ENCODE measurements at places on chromosomes 1 and 21.
A peak's percentile ranks its signal among the peaks of the same experiment; 100 is the strongest.

GRCh38 chr1:180269645-180270529 is 39.8 kb downstream of the LHX4 start:
- no peak for DNase-seq

GRCh38 chr1:212607913-212608391 is 609 bp upstream of the ATF3 start:
- DNase-seq = no peak

DNA sequence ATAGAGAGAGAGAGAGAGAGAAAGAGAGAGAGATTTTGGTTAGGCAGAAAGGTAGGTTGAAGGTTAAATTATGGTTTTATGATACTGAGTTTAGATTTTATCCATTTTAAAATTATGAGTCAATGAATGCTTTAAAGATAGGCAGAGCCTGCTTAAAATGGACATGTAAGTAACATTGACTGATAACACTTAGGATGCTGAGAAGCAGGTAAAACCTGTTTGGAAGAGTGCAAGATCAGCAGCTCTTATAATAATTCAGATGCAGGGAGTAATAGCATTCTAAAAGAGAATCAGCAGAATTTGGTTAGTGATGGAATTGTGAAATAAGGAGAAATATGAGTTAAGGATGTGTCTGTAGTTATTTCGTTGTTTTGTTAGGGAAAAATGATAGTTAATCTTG is 446.6 kb downstream of the PLA2G4A start:
- DNase-seq = no peak

GRCh38 chr21:15197696-15198095 is 132.9 kb upstream of the NRIP1 start:
- DNase-seq = no peak

DNA sequence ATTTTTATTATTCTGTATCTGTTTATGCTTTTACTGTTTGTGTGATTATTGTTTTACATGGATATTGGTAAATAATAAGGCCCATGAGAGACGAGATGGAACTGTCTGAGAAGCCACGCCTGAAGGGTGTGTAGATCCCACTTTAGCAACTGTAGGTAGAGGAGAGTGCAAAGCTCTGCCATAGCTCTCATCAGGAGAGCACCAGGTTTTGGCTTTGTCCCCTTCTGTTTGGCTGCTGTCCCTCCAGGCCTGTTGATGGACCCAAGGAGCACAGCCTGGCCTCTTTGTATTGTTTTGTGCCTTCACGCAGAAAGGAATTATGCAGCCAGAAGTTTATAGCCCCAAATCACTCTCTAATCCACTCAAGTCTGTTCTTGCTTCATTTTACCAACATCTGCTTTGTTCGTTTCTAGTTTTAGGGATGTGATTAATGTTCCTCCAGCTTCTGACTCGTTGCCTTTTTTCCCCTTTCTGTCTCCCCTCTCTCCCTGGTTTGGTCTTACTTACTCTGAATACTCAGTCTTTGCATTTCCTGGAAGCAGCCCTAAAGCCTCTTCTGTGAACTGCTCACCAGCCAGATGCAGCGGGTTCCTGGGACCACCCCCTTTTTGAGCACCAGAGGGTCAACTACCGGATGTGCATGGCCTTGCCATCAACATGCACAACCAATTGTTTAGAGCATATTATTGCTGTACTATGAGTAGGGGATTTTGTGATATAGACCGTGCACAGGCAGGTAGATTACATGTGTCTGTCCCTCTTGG is 127.3 kb downstream of the HHAT start:
- no peak for DNase-seq

- no peak for DNase-seq
Measured at GRCh38 chr1:167121375-167122120, 27.7 kb downstream of the STYXL2 start.

DNA sequence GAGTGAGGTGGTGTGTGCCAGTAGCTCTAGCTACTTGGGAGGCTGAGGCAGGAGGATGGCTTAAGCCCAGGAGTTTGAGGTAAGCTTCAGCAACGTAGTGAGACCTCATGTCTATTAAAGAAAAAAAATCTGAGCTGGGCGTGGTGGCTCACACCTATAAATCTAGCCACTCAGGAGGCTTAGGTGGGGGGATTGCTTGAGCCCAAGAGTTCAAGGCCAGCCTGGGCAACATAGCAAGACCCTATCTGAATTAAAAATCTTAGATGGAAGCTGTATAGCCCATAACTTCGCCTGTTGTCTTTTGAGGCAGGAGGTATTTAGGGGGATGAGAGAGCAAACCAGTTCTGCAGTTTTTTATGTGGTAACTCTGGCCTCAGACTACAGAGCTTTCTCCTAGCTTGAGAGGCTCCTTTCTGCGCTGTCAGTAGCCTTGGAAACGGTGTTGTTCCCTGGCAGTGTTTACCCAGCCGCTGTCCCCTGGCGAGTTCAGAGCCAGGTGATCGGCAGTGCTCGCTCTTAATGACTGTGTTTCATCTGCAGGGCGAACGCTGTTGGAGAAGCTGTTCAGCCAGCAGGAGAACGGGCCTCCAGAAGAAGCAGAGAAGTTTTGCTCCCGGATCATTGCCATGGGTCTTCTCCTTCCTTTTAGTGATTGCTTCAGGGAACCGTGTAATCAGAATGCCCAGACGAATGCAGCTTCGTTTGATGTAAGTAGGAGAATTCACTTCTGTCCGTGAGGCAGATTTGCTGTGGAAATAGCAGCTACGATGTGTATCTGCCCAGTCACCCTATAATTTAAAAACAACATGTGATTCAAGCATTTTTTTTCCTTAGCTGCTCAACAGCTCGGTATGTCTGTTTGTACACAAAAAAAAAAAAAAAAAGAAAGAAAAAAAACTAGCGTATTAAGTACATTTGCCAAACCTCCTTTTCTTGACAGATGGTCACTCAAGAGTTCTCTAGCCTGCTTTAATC is 31.2 kb downstream of the FMN2 start:
- no peak for DNase-seq

GRCh38 chr1:245810181-245810769 is 655.5 kb downstream of the KIF26B start:
- DNase-seq = no peak

DNA sequence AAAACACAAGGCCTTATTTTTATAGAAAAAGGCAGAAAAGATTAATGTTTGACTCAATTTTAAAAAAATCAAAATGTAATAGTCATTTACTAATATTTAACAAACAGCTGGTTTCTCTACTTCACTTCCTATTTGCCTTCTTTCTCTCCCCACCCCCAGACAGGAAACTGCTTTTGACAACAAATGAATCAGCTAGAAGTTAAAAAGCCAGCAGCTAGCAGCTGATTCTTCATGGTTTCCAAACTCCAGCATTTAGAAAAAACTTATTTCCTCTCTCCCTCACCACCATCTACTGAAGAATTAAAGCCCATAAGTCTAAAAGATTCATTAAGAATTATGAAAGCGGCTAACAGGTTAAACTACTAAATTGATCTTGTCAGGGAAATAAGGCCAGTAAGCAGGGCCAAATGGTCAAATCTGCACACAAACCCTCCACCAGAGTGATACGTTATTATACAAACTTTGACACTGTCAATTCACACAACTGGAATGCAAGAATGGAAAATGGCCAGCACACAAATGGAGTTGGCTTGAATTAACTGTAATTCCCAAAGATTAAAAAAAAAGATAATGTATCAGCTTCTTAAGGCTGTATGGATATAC is 4.0 kb downstream of the WDR26 start:
- no peak for DNase-seq

- DNase-seq = no peak
Measured at GRCh38 chr1:244709476-244710368, 56.8 kb downstream of the DESI2 start.

DNA sequence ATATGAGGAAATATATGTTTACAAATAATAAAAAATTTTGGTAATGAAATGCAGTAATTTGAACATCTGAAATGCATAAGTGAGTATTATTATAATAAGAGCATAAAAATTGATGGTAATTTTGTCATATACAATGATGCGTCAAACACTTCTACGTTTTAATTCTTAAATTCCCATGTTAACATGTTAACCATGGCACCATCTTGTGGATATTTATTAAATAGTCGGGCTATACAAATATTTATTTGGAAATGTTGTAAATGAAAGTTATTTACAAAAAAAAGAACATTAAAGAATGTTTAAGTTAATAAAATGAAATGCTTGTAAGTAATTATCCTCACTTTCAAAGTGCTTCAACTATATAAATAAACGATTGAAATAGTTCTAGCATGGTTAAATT is 57.2 kb upstream of the C1orf185 start:
- DNase-seq = no peak

DNA sequence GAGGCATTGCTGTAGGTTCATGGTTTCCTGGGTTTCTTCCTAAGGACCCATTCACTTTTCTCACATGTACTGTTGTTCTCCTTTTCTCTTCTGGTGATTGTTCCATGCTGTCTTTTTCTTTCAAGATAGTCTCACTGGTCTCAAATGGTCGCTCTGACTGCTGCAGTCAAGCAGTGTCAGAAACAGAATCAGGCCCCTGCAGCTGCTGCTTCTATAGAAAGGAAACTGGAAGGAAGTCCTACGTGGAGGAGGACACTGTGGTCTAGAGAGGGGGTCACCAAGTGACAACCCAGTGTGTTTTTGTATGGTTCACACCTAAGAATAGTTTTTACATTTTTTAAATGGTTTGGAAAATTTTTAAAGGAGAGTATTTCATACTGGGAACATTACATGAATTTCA is 2.4 kb downstream of the NECAP2 start:
- no peak for DNase-seq

GRCh38 chr1:95467036-95467435 is 233.0 kb downstream of the RWDD3 start:
- no peak for DNase-seq

DNA sequence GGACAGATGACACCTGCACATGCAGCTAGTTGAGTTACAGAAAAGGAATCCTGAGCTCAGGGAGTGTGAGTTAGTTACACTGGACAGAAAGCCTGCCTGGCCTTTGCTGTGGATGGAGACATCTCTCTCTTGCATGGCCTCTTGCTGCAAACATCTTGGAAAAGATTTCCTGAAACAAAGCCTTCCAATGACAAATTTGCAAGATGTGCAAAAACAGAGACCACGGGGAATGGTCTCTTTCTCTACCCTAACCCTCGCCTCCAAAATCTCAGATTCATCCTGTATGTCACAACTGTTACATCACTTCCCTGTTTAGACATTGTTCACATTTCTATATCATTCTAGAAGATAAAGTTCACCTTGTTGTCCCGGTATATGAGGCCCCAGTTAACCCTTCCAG is 415.6 kb downstream of the RYR2 start:
- DNase-seq = no peak

GRCh38 chr1:63534406-63534805 is 11.1 kb downstream of the EFCAB7 start:
- DNase-seq = no peak

DNA sequence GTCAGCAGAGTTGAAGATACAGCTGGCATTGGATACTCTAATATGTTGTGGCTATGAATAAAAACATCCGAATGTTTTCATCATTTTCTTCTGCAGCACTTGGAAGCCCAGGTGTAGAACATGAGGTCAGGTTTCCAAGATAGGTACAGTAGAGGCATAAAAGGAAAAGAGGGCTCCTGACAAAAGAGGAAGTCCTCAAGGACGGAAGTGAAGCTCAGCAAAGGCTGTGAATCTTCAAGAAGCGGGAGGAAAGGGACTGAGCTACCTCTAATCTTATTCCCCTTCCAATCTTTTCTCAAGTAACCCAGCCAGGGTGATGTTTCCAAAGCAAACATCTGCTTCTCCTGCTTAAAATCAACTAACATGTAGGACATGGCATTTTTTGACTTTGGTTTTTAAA is 4.4 kb upstream of the PIK3C2B start:
- DNase-seq = no peak

DNA sequence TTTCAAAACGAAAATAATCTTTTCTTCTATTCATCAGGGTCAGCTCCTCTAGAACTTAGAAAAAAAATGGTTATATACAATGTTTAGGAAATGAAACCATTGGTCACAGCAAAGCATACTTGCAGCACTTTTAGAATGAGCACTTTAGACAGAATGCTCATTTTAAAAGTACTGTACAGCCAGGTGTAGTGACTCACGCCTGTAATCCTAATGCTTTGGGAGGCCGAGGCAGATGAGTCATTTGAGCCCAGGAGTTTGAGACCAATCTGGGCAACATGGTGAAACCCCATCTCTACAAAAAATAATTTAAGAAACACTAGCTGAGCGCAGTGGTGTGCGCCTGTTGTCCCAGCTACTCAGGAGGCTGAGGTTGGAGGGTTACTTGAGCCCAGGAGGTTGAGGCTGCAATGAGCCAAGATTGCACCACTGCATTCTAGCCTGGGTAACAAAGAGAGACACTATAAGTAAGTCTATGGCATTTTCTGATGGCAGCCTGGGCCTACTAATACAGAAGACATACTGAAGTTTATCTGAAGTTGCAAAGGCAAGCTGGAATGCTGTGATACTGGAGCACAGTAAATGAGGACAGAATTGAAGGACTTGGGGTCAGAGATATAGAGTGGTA is 48.9 kb upstream of the ZNF326 start:
- DNase-seq = no peak

GRCh38 chr1:16158993-16159831 is 3.3 kb upstream of the EPHA2 start:
- DNase-seq = no peak

- DNase-seq = no peak
Measured at GRCh38 chr1:102853701-102854187, 254.6 kb downstream of the COL11A1 start.

DNA sequence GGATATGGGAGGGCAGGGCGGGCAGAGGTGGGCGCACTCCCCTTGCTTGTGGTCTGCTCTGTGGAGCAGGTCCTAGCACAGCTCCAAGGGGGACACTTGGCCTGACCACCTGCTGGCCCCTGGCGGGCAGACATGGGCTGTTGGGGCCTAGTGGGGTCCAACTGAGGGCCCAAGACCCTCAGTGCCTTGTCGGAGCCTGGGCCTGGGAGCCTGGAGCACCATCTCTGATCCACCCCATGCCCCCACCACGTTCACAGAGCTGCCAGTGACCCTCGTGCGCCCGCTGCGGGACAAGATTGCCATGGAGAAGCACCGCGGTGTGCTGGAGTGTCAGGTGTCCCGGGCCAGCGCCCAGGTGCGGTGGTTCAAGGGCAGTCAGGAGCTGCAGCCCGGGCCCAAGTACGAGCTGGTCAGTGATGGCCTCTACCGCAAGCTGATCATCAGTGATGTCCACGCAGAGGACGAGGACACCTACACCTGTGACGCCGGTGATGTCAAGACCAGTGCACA is 70.6 kb downstream of the OBSCN start:
- no peak for DNase-seq

GRCh38 chr21:27393726-27394125 is 426.8 kb upstream of the ADAMTS5 start:
- no peak for DNase-seq

GRCh38 chr1:160739098-160739511 is at the start of gene SLAMF7:
Gene SLAMF7 (plus strand): TSS chr1:160739247. CDS start chr1:160739302, 55 bp downstream.
- DNase-seq = peak; percentile 34

- DNase-seq = no peak
Measured at GRCh38 chr1:229148041-229148671, 122.8 kb upstream of the RAB4A start.
